Activated CD4-positive, alpha-beta T cell treated with anti-CD3 and anti-CD28 coated beads, Interleukin-2, amount 10 ng/mL, durations not matched to agents 24 days and 14 days (primary cell): ENCODE measurements at places on chromosomes 3 and 15. TPM values are rescaled to one million over a fixed set of nuclear protein-coding genes. Genes with fewer than 3 reads are reported as not detected.
A peak's percentile ranks its signal among the peaks of the same experiment; 100 is the strongest.

Gene VGLL4
- 43.4 and 44.0 TPM in 2 replicates for total RNA-seq

Gene SI
- not detected in 2 replicates for total RNA-seq

Gene MESP2
- total RNA-seq: 0.24 TPM in 1 of 2 replicates, not detected in the other

Gene SLCO2A1
- total RNA-seq: not detected in 2 replicates

GRCh38 chr15:77807115-77807514 is 174.4 kb upstream of the LINGO1 start:
- no peaks in the 10 kb centered on the region for H3K4me1 ChIP-seq
- H3K27me3 ChIP-seq: no peaks in the 10 kb centered on the region
- no peak overlapping the region for H3K27ac ChIP-seq
- H3K4me3 ChIP-seq: no peak overlapping the region
- H3K36me3 ChIP-seq: no peaks in the 10 kb centered on the region

DNA sequence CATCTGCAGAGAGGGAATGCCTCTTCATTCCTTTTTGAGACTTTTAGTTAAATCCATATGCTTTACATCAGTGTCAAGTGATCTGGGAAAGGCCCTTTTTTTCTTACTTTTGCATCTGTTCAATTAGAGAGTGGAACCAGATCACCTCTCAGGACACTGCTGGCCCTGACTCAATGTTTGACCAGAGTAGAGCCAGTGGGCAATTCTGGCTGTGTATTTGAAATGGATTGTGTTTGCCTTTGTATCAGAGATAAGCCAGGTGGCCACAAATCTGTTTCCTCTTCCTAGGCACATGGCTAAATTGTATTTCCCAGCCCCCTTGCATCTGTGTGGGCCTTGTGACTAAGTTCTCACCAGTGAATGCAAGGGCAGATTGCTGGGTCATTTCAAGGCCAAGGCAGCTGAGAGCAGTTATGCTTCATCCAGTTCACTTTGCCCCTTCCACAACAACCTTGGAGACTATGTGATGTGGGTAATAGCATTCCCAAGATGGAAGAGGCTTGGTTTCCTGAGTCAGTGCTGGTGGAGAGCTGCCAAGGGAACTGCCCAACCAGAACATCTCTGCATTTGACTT is 75.6 kb upstream of the CACNA2D3 start:
- H3K4me1 ChIP-seq: no peaks in the 10 kb centered on the region
- H3K4me3 ChIP-seq: no peak overlapping the region
- no peaks in the 10 kb centered on the region for H3K27me3 ChIP-seq
- no peak overlapping the region for H3K27ac ChIP-seq
- DNase-seq: no peak

GRCh38 chr3:178512647-178513046 is 23.6 kb upstream of the KCNMB2 start:
- no peak overlapping the region for H3K4me3 ChIP-seq
- H3K27ac ChIP-seq: no peak overlapping the region
- no peaks in the 10 kb centered on the region for H3K36me3 ChIP-seq

- H3K4me1 ChIP-seq: peaks cover 35% of the 10 kb centered on the region
- DNase-seq: no peak
- peak overlapping the region; percentile 98 for H3K4me3 ChIP-seq
These were observed 735 bp upstream of the SLC25A26 start for GRCh38 chr3:66220066-66220465.

GRCh38 chr3:66904831-66905493 is 93.1 kb upstream of the KBTBD8 start:
- H3K36me3 ChIP-seq: no peaks in the 10 kb centered on the region
- H3K27ac ChIP-seq: no peak overlapping the region
- DNase-seq: no peak
- H3K27me3 ChIP-seq: peaks cover 2% of the 10 kb centered on the region

DNA sequence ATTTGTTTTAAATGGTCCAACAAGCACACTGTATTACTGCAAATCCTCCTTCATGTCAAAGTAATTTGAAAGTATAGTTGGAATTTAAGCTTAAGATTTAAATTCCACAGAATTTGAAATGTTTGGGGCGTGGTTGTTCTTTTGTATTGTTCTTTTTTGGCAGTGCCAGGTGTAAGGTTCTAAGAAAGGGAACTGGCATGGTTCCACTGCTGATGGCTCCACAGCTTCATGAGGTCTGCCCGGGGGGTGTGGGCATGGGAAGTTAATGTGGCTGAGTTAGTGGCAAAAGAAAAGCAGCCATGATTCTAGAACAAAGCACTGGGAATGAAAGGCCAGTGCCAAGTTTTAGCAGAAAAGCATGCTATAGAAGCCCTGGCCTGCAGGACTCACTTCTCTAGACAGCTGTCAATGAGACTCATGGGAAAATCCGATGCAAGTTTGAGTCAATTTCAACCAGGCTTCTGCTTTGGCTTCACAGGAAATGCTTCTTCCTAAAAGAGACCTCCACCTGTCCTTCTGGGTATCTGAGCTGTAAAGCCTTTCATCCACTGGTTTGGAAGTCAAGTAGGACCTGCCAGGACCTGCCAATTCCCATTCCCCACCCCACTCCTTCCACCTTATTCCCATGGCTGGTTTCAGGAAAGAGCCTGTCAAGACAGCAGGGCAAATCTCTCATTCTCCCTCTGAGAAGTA is 18.9 kb downstream of the CDCP1 start:
- H3K4me1 ChIP-seq: peaks cover 21% of the 10 kb centered on the region
- H3K27me3 ChIP-seq: peaks cover 16% of the 10 kb centered on the region
- H3K36me3 ChIP-seq: peaks cover 2% of the 10 kb centered on the region
- H3K27ac ChIP-seq: no peak overlapping the region

- no peak overlapping the region for H3K4me3 ChIP-seq
- no peak for DNase-seq
- no peaks in the 10 kb centered on the region for H3K36me3 ChIP-seq
- H3K27me3 ChIP-seq: peaks cover 25% of the 10 kb centered on the region
These were observed 17.4 kb upstream of the SUSD5 start for GRCh38 chr3:33236005-33236404.

DNA sequence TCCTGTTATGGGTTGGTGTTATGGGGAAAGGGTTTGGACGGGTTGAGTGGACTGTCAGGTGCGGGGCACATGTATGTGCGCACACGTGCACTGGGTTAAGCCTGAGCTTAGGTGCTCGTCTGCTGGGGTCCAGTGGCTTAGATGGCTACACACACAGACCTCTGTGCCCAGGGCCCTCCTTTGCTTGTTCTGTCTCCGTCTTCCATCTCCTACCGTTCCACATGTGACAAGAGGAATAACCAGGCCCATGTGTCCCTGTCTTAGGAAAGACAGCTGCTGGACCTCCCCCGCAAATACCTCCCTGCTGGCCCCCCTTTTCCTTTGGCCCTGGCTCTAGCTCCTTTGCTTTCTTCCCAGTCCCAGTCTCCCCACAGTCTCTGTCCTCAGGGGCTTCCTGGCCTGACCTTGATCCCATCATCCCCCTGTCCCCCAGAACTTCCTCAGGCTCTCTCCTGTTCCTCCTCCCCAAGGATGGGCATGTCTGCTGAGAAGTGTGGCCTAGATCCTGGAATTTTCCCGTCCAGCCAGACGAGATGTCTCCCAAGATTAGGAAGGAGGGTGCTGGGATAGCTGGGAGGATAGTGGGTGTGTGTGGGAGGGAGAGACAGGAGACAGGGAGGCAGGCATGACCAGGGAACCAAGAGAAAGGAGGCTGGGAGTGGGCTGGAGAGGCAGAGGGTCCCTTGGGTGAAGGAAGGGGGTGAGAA is 797 bp upstream of the THPO start:
- H3K36me3 ChIP-seq: no peaks in the 10 kb centered on the region
- peak overlapping the region; percentile 69 for H3K4me3 ChIP-seq
- H3K4me1 ChIP-seq: peaks cover 2% of the 10 kb centered on the region
- DNase-seq: no peak

DNA sequence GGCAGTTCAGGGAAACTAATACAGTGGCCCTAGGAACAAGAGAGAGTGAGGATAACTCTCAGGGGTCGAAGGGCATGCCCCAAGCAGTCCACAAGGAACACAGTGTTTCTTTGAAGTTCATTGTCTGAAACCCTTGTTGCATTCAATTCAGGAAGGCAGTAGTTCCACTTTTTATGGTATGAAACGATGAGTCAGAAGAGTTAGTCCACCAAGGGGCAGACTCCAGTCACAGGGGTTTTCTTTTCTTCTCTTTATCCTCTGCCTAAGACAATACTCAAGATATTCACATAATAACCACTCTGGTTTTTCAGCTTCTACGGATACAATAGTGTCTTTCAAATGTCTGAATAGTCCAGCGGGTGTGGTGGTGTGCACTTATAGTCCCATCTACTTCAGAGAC is 23.7 kb upstream of the TICRR start:
- no peak overlapping the region for H3K4me3 ChIP-seq
- H3K27me3 ChIP-seq: peaks cover 4% of the 10 kb centered on the region
- no peak overlapping the region for H3K27ac ChIP-seq
- no peaks in the 10 kb centered on the region for H3K4me1 ChIP-seq
- DNase-seq: no peak
- no peaks in the 10 kb centered on the region for H3K36me3 ChIP-seq

GRCh38 chr3:74106925-74107324 is 482.2 kb upstream of the PDZRN3 start:
- no peak for DNase-seq
- no peak overlapping the region for H3K4me3 ChIP-seq
- no peak overlapping the region for H3K27ac ChIP-seq
- no peaks in the 10 kb centered on the region for H3K36me3 ChIP-seq
- no peaks in the 10 kb centered on the region for H3K27me3 ChIP-seq
